Activated naive CD4-positive, alpha-beta T cell treated with anti-CD3 and anti-CD28 coated beads for 36 hours (primary cell): ENCODE measurements at places on chromosomes 2 and 18. TPM values are rescaled to one million over a fixed set of nuclear protein-coding genes. Genes with fewer than 3 reads are reported as not detected.

NETO1 gene
- total RNA-seq, result not detected

- DNase-seq, result peak; percentile 32
These were observed 23.4 kb downstream of the NR4A2 start for GRCh38 chr2:156309167-156309566.

- no peak for DNase-seq
These were observed 458.0 kb upstream of the HS6ST1 start for GRCh38 chr2:128776461-128777195.

GRCh38 chr2:134206031-134206430 lies 47.8 kb upstream of the MGAT5 start:
- no peak for DNase-seq

SFTPB gene
- total RNA-seq, result not detected

GRCh38 chr2:9753276-9753600 lies 90.0 kb upstream of the TAF1B start:
- peak; percentile 85 for DNase-seq

- DNase-seq, result peak; percentile 50
These were observed 11.8 kb downstream of the CHRNA1 start for GRCh38 chr2:174752403-174753037.

DNA sequence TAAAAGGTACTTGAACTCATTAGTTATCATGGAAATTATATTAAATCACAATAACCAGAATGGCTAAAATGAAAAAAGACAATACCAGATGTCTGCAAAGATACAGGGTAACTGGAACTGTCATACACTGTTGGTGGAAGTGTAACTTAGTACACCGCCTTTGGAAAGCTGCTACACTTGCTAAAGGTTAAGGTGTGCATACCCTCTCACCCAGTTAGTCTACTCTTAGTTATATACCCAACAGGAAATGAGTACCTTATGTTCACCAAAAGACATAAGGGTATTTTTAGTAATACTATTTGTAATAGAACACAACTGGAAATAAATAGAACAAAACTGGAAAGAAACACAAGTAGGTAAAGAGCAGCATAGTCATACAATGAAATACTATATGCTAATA lies 155.8 kb upstream of the THUMPD2 start:
- no peak for DNase-seq

DNA sequence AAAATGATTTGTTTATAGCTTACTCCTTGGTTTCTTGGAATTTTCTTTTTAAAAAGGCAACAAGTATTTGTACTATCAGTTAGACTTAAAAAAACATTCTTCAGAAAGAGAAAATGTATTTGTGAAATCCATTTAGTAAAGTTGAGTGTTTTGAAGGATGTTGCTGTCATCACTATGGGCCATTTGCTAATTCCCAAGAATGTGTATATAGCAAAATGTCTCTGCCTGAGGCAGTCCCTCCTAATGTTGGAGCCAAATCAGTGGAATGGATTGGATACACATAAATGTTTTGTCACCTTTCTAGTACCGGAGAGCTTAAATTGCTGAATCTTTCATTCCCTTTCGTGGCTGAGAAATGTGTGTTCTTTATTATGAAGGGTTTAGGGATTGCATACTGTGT lies 890.2 kb upstream of the ZEB2 start:
- no peak for DNase-seq

- DNase-seq, result no peak
These were observed 97.9 kb downstream of the COL3A1 start for GRCh38 chr2:189072036-189072435.

DNA sequence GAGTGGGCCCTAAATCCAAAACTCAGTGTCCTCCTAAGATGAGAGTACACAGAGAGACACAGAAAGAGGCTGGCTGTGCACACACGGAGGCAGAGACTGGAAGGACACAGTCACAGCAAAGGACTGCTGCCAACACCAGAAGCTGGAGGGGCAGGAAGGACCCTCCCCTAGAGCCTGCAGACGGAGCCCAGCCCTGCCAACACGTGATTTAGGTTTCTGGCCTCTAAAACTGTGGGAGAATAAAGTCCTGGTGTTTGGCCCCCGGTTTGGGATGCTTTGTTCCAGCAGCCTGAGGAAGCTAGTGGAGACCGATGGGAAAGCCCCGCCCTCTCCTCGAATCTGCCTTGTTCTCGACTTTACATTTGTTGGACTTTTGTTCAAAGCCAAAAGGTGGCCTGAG lies 10.6 kb downstream of the CNDP1 start:
- no peak for DNase-seq

GRCh38 chr18:68660354-68661183 lies 54.3 kb downstream of the TMX3 start:
- no peak for DNase-seq

DNA sequence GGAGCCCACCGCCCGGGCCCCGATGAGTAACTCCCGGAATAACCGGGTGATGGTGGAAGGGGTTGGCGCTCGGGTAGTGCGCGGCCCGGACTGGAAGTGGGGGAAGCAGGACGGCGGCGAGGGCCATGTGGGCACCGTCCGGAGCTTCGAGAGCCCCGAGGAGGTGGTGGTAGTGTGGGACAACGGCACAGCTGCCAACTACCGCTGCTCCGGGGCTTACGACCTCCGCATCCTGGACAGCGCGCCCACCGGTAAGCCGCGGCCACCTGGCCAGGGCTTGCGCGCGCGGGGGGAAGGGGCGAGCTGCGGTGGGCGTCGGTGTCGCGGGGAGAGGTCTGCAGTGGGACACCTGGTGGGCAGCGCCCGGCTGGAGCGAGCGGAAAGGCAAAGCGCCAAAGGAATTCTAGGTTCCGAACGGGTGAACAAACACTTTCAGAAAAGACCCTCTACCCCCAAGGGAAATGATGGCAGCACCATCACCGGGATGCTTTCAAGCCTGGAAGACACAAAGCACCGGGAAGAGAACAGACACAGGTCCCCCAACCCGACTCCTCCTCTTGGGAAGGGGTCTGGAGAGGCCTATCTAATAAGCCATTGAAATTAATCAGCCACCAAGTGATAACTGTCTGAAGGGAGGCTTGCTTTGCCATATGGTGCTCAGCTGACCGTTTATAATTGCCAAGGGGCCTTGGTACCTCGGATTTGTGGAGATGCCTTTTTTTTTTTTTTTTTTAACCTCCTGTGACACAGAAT lies 1.1 kb downstream of the MIB1 start:
- DNase-seq, result peak; percentile 31

GRCh38 chr18:63254716-63255399 lies 64.7 kb downstream of the BCL2 start:
- DNase-seq, result no peak

GRCh38 chr2:28175028-28175427 lies 217.6 kb upstream of the FOSL2 start:
- DNase-seq, result no peak

DNA sequence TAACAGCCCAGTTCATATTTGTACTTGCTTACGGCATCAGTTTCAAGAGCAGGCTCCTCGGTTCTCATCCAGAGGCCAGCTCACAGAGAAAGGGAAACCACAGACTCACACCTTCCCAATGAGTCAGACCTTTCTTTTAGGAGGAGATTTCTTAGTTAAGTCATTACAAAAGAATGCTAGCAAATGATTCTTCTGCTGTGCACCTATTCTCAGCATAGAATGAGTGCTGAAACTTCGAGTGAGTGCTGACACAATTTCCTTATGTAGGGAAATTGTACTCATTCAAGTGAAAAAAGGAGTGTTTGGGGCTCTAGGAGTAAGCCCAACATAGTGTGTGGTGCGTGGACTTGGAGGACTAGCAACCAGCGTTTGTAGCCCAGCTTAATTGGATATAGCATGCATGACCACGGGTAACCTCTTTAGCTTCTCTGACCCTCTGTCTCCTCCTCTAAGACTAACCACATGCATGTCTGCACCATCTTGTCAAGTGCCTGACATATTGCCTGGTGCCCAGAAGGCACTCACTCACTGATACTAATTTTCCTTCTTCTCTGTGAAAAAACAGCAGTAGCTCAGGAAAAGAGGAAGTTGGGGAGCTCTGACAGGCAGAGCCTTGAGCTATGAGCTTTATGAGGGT lies 87.0 kb downstream of the ALPK2 start:
- peak; percentile 87 for DNase-seq

- DNase-seq, result no peak
These were observed 44.0 kb downstream of the KIF3C start for GRCh38 chr2:25938345-25938744.

- DNase-seq, result no peak
These were observed 6.2 kb downstream of the NAB1 start for GRCh38 chr2:190655113-190655512.

GRCh38 chr2:136131484-136131960 lies 13.6 kb upstream of the CXCR4 start:
- peak; percentile 53 for DNase-seq

GRCh38 chr2:120014226-120014980 lies 1.5 kb downstream of the EPB41L5 start:
- no peak for DNase-seq

DNA sequence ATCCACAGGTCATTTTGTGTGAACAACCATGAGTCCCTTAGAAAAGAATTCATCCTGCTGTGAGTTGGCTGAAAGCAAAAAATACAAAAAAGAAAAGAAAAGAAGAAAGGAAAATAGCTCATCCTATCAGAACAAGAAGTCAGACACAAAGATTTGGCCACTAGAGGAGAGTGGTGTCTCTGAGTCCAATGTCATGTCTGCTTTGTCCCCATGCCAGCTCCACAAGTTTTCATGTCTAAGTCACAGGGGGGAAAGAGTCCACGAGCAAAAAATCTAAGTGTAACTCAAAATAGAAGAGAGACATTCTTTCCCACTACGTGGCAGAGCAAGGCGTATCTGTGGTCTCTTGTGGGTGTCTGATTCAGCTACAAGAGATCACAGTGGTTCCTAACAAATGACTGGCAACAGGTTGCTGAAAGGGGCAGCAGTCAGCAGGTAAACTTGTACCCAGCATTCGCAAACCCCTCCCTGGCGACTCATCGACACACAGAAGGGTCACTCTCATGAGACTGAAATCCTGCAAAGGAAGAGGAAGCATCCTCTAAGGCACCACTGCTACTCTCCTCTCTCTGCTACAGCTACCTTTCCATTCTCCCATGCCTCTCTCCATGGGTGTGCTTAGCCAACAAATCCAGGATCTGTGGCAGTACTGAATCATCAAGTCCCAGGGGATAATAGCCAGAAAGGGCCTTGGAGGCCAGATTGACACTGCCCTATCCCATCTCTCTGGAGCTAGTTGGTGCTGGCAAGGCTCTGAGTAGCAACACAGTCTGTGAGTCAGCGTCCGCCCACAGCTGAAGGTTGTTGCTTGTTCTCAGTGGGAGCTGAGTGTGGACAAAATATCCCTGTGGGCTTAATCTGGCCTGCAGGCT lies 123.0 kb upstream of the SLC39A10 start:
- peak; percentile 85 for DNase-seq

- no peak for DNase-seq
These were observed 265.3 kb downstream of the ZEB2 start for GRCh38 chr2:144254342-144255235.

CHST9 gene
- total RNA-seq, result not detected

- DNase-seq, result no peak
These were observed 116.5 kb downstream of the DOCK10 start for GRCh38 chr2:224925810-224926100.

CCL20 gene
- 13.1 TPM for total RNA-seq

- DNase-seq, result no peak
These were observed 3.7 kb downstream of the FBXO48 start for GRCh38 chr2:68463287-68463877.

- DNase-seq, result no peak
These were observed 135.3 kb upstream of the CTAGE1 start for GRCh38 chr18:22552899-22553460.

MC4R gene
- not detected for total RNA-seq

GRCh38 chr18:46335534-46336101 lies 231.4 kb downstream of the HAUS1 start:
- no peak for DNase-seq

KIF3C gene
- 3.0 TPM for total RNA-seq

LINC00305 gene
- total RNA-seq, result not detected

DNA sequence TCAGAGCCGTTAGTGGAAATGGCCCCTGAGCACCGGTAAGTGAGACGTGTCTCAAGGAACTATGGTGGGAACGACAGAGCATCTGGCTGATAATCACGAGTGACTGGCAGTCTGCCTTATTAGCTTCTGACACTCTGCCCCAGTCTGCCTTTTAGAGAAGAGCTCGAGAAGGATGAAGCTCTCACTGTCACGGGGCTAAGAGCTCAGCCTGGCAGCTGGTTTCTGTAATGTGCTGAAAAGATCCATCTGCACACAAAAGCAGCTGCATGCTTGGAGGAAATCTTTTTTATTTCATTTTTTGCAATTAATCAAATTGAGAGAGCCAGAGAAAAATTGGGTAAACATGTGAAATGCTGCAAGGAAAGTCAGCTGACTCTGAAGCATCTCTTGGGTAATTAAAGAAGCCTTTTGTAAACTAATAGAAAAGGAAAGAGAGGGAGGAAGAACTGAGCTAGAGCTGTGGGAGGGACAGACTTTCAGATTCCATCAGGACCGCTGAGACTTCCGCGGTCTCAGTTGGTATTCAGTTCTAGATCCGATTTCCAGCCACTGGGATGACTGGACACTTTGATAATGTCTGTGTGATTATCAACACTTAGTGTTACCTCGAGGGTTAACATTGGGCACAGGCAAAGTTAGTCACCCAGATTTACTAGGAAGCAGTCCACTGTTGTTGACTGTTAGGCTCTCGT lies 24.4 kb downstream of the MBP start:
- peak; percentile 62 for DNase-seq

GRCh38 chr2:80392441-80392840 lies 87.9 kb upstream of the LRRTM1 start:
- no peak for DNase-seq

DNA sequence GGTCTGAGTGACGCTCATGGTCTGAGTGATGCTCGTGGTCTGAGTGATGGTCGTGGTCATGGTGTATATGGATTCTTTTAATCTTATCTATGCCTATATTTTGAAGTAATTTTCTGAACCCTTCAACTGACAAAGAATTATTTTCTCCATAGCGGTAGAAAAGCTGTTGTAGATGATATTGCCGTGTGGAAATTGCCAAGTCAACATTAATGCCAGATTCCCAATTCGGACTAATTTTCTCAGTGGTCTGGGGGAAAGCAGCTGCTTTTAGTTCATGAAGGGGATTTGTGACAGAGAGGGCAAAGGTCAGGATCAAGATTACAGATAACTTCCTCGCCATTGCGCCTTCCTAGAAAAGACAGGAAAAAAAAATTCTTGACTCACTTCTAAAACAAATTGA lies 2.5 kb downstream of the SLC39A6 start:
- no peak for DNase-seq

PER2 gene
- 7.1 TPM for total RNA-seq

MAL gene
- 23.5 TPM for total RNA-seq

ASIC4 gene
- total RNA-seq, result not detected

- DNase-seq, result peak; percentile 30
These were observed at the start of gene PROKR1 for GRCh38 chr2:68643011-68643873. PROKR1 (plus strand) TSS chr2:68643579; CDS start chr2:68645822, 2,243 bp downstream.

GRCh38 chr2:202337706-202338346 lies 38.3 kb upstream of the BMPR2 start:
- DNase-seq, result no peak

GRCh38 chr2:213087040-213087439 lies 64.4 kb downstream of the IKZF2 start:
- no peak for DNase-seq

- DNase-seq, result no peak
These were observed 302.2 kb upstream of the MAP2 start for GRCh38 chr2:209121691-209122090.
